COR-L47 (cell line): ENCODE measurements at places on chromosomes 16 and 17.
A peak's percentile ranks its signal among the peaks of the same experiment; 100 is the strongest.

GRCh38 chr16:81198635-81199034 lies 39.9 kb upstream of the BCO1 start:
- no peak for DNase-seq

DNA sequence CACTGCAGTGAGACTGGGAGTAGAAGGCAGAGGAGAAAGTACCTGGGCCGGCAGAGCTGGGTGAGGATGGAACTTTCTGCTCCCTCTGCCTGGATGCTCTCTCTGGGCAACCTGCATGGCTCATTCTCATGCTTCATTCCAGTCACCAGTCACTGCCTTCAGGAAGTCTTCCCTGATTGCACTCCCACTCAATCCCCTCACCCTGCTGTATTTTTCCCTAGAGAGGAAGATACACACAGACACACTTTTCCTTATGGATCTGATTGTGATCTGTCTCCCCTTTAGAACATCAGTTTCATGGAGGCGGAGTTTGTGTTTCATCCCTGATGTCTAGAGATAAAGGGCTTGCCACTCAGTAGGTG lies 44.9 kb downstream of the MEAK7 start:
- no peak for DNase-seq

DNA sequence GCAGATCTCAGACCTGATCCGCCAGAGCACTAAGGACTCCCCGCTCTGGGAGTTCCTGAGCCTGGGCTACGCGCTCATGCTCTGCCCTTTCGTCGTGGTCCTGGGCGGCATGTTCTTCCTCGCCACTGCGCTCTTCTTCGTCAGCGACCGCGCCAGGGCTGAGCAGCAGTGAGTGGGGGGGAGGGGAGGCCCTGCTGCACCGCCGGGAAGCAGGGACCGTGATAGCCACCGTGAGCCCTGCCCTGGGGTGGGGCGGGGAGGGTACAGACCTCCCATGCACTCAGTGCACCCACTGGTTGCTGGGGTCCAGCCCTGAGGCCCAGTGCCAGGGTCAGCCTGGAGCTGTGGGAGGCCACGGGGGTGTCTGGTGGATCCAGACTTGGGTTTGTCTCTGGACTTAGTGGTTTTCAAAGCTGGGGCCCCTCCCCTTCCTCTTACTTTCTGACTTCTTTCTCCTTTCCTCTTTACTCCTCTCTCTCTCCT lies 18.9 kb downstream of the MYBBP1A start:
- DNase-seq: no peak

DNA sequence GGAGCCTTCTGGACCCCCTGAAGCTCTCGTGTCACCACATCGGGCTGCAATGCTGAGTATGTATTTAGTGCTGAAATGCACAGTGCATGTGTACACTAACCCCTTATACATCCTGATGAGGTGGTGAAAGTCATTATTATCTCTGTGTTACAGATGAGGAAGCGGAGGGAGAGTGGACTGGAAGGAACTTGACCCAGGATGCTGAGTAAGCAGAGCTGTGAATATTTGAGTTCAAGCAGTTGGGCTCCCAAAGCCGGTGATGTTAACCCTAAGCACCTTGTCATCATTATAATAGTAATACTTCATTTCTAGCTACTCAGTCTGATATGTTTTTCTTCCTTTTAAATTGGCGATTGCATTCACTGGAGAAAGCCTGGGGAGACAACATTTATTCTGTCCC lies 25.9 kb upstream of the NKD1 start:
- no peak for DNase-seq

DNA sequence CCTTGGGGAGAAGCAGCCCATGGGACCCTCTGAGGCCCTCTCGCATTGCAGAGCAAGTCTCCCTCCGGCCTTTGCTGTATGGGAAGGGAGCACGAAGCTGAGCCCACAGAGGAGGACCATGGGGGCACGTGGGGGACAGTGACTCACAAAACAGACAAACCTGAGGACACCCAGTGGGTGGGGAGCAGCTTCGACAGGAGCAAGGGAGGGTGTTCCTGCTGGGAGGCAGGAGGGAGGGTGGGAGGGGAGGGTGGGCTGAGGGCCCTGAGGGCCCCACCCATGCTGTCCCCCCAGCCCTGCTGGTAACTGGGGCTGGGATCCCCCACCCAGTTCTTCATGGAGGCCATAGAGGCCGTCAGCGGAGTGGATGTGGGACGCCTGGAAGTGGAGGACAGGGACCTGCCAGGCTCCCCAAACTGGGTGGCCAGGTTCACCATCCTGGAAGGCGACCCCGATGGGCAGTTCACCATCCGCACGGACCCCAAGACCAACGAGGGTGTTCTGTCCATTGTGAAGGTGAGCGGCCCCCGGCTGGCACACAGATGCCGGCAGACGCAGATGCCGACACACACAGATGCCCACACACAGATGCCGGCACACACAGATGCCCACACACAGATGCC lies 12.5 kb downstream of the SLC22A31 start:
- DNase-seq: no peak

GRCh38 chr17:40564883-40565768 lies at the start of gene CCR7:
Gene CCR7, minus strand, starts transcription at chr17:40565472. Its CDS starts 63 bp downstream, at chr17:40565409.
- DNase-seq: no peak

GRCh38 chr16:82358606-82359221 lies 188.7 kb upstream of the MPHOSPH6 start:
- DNase-seq: no peak

DNA sequence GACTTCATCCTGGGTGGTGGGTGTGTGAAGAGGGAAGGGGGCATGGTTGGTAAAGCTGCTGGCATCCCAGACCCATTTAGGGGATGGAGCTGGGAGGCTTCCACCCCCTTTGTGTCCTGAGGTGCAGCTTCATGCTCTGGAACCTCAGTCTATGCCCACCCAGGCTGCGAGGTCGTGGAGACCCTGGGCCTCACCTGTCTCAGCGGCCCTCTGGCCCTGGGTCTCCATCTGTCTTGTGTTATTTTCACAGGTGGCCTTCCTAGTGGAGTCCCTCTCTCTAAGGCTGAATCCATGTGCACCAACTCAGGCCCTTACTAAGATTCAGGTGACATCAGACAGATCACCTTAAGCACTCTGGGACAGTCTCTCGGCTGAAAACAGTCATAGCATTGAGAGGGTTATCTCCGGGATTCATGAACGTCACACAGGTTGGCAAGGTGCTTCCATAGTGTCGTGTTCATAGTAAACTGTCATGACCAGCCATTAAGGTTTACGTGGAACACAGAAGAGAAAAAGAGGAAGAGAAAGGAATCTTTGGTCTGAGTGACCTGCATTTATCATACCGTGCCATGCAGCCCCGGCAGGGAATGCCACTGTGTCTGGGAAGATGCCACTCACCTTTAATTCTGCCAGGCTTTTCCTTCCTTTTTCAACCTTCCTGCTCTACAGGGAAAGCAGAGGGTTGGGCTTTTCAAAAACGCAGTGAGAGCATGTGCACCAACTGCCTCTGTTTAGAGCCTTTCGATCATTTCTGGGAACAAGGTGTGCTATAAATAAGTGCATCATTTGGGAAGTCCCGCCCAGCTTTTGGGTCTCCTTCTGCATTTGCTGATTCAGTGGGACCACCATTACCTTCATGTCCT lies 4.5 kb upstream of the FOXL1 start:
- DNase-seq: no peak

- DNase-seq: no peak
Observed at GRCh38 chr17:4485676-4486646, 12.7 kb upstream of the SPNS2 start.

- no peak for DNase-seq
Observed at GRCh38 chr16:1090620-1091587, 5.1 kb downstream of the C1QTNF8 start.

DNA sequence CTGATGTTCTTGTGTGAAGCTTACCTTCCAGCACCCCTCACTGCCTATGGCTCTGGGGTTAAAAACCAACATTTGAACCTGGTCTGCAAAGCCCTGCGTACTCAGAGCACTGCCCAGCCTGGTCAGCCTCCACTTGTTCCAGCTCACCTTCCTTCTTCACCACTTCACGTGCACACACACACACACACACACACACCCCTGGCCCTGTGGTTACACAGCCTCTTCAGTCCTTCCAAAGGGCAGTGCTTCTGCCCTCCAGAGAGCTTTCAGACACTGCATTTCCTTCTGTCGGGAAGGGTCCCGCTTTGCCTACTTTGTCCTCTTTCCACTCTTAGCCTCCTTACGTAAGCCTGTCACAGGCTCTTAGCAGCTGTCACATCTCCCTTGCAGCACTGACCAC lies 9.6 kb upstream of the TMEM220 start:
- DNase-seq: no peak

DNA sequence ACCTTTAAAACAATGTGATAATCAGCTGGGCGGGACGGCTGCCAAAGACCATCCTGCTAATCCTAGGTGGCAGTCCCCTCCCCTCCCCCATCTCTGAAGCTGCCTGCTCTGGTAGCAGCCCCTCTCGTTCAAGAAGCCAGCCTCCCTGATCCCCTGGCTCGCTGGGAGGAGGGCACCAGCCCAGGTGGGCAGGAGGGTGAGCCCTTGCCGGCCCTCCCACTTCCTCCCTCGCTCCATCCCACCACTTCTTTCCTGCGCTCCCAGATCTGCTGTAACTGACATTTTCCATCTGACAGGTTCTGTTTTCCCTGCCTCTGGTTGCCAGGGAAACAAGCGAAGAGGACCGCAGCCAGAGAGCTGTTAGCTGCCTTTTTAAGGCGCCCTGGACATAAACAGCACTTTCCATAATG lies 155.7 kb upstream of the TNRC6C start:
- peak; percentile 70 for DNase-seq

DNA sequence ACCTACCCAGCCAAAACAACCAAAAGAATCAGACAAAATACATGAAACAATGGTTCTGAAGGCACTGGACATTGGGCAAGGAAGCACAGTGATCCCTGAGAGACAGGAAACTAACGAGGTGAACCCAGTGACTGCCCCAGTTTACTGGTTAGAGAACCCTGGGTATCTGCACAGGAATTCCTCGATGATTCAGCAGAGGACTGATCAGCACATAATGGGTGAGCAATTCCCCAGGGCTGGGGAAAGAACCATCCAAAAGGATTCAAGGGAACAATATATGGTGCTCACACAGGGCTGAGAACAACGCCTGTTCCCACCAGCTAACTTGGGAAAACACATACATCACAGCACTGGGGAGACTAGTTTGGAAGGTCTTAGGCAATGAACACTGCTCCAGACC lies 167.2 kb downstream of the PARN start:
- no peak for DNase-seq

DNA sequence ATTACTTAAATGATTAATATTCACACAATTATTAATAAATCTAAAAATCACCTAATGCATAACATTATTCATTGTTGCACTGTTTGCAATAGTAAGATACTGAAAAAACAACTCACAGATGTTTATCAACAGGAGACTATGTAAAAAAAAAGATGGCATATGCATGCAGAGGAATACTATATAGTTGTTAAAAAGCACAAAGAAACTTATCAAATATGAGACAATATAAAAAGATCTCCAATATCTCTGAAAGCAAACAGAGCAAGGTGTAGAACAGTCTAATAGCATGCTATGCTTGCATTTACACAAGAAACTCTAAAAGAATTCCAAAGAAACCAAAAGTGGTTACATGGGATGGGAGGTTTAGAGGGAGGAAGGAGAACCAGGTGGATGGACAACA lies 3.7 kb downstream of the RNF157 start:
- DNase-seq: no peak

DNA sequence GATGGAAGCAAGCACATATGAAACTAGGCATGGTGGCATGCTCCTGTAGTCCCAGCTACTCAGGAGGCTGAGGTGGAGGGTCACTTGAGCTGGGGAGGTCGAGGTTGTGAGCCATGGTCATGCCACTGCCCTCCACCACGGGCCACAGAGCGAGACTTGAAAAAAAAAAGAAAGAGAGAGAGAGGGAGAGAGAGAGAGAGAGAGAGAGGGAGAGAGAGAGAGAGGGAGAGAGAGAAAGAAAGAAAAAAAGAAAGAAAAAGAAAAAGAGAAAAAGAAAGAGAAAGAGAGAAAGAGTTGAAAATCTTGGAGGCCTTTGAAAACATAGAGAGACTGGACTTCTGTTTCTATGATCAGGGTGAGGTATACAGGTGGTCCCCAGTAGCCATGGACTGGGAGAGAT lies 15.4 kb upstream of the ARL4D start:
- DNase-seq: no peak

GRCh38 chr17:75129576-75129975 lies 2.0 kb downstream of the NT5C start:
- DNase-seq: no peak

- no peak for DNase-seq
Observed at GRCh38 chr16:86345516-86345915, 164.8 kb upstream of the FOXF1 start.

- peak; percentile 92 for DNase-seq
Observed at GRCh38 chr17:32483451-32484019, 3.3 kb upstream of the CDK5R1 start.

DNA sequence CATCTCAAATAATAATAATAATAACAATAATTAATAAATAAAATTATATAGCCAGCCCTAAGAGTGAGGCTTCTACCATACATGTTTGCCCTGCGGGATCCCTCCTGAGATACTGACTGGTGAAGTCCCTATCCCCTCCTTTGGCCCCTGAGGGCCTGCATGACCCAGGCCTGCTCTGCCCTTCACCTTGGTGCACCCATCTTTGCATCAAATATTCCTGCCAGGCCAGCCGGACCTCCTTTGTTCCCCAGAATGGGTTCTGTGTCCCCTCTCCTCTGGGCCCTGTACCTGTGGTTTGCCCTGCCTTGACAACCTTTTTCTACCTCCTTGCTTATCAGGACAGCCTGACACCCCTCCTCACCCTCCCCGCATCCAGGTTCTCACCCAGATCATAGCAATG lies 2.0 kb upstream of the RNF112 start:
- DNase-seq: no peak

DNA sequence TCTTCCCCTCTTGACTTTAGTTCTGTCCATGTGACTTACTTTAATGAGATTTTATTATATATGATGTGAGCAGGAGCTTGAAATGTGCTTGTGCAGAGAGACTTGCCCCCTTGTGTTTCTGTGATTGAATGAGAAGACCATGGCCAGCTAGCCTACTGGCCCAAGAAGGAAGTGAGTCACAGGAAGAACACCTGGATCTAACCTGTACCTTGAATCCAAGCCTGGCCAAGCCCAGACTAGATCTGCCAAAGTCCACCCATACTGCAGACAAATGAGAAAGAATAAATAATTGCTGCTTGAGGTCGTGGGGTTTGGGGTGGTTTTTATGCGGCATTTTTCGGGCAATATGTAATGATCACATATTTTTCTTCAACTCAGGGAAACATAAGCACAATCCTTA lies 9.6 kb downstream of the ABCA10 start:
- no peak for DNase-seq

GRCh38 chr16:7449808-7450207 lies 117.2 kb downstream of the RBFOX1 start:
- no peak for DNase-seq

DNA sequence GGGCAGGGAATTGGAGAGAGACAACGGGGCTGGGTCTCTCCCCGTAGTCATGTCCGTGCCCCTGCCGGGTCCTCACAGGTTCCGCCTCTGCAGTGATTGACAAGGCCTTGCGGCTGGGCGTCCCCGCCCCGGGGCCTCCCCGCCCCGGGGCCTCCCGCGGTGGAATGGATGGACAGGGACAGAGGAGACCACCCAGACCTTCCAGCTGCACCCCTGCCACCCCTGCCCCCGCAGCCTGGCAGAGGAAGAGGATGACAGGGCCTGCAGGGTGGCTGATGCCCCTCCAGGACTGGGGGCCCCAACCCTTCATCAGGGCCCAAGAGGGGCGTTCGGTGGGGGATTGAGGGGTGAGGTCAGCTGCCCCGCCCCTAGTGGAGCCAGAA lies 216.4 kb upstream of the CIBAR2 start:
- peak; percentile 67 for DNase-seq

- no peak for DNase-seq
Observed at GRCh38 chr17:5980941-5981340, 89.2 kb upstream of the WSCD1 start.

- no peak for DNase-seq
Observed at GRCh38 chr16:87735270-87736007, 30.3 kb downstream of the KLHDC4 start.
